ENCODE measurements at places on chromosomes 1 and 21.
A peak's percentile ranks its signal among the peaks of the same experiment; 100 is the strongest.

GRCh38 chr21:32726839-32727686, 750 bp downstream of the SYNJ1 start:
- DNase-seq, result no peak

GRCh38 chr1:98797506-98797905, 136.0 kb downstream of the SNX7 start:
- no peak for DNase-seq

DNA sequence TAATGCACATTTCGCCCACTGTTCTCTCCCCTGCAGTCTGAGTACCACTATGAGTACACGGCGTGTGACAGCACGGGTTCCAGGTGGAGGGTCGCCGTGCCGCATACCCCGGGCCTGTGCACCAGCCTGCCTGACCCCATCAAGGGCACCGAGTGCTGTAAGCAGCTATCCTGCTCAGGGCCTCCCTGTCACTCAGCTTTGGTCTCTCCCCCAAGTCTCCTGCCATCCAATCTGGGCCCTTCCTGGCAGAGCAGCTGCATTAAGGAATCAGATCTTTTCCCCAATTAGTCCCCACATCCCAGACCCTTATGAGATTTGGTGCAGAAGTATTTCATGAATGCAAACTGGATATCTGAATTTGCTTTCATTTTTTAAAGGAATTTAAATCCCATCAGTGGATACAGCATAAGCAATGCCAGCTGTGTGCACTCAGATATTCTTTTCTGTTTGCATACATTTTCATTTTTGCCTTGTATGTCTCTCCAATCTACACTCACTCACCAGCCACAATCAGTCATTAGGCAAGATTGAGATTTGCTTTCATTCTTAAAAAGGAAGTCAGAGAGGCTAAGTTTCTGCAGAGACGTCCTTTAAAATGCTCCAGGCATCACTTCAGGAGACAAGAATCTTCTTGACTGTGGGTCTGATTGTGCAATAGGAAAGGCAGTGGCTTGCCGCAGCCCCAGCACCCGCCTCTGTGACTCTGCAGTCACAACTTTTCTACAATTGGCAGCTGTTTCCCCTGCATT, 48.1 kb downstream of the ELAPOR1 start:
- no peak for DNase-seq

GRCh38 chr1:173420330-173420806, 56.8 kb upstream of the PRDX6 start:
- peak; percentile 69 for DNase-seq

GRCh38 chr1:160171980-160172379, 18.4 kb upstream of the CASQ1 start:
- no peak for DNase-seq

- no peak for DNase-seq
Measured at GRCh38 chr1:78255846-78256245, 210.1 kb downstream of the GIPC2 start.

GRCh38 chr1:206930210-206930798, 8.6 kb upstream of the FCMR start:
- no peak for DNase-seq

GRCh38 chr1:55712148-55712547, 497.0 kb upstream of the USP24 start:
- no peak for DNase-seq

- no peak for DNase-seq
Measured at GRCh38 chr1:234164098-234164709, 209.1 kb upstream of the COA6 start.

- DNase-seq, result no peak
Measured at GRCh38 chr21:29170944-29171343, 40.5 kb downstream of the MAP3K7CL start.

DNA sequence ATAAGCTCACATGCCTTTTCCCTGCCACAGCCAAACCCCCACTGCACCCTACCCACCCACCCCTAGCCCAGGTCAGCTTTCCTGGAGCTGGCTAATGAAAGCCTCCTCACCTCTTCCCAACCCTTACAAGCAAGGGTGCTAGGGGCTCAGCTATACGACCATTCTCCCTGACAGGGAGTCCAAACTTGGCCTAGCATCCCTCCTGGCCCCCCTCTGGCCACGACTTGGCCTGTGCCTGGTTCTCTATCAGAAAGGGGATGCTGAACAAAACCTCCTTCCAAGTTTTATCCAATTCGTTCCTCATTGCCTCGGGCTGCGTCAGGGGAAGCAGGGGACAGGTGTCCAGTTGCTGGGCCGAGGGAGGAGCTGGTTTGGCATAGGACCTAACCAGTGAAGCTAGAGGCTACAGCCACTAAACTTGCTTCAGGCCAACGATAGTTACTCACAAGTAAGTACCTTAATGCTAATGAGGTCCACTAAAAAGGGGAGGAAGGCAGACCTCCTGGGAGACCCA, 8.6 kb downstream of the TMEM81 start:
- DNase-seq, result no peak

DNA sequence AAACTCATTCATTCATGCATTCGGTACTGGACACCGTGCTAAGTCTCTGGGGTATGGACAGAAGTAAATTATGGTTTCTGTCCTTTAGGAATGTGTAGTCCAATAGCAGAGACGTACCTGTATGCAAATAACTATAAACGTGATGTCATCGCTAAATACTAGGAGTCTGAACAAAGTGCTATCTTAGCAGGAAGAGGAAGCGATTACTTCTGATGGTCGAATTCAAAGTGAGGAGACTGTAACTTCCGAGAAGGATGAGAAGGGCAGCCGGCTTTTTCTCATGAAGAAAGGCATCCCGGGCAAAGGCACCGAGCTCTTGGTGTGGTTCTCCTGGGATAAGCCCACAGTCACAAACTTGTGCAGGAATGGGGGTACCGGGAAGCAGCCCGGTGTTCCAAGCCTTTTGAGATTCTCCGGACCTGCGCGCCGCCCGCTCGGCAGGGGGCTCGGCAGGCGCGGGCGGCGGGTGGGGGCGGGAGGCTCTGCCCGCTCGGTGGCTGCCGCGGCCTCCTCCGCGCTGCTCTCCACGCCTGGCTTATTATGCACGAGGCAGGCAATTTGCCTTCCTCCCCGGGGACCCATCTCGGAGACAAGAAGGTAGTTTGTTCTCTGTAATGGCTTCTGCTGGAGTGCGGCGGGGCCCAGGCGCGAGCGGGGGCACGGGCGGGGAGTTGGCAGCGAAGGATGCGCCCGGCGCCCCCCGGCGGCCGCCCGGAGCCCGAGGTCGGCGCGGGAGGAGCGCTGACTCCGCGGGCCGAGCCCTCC, 67.5 kb upstream of the CD1D start:
- peak; percentile 57 for DNase-seq

GRCh38 chr1:197067457-197067818, 378 bp upstream of the F13B start:
- no peak for DNase-seq

- DNase-seq, result no peak
Measured at GRCh38 chr1:58477390-58477789, 69.1 kb downstream of the OMA1 start.

GRCh38 chr1:178704833-178705232, 20.2 kb upstream of the RALGPS2 start:
- DNase-seq, result no peak

All from Caki2 (cell line).